Activated CD8-positive, alpha-beta memory T cell treated with anti-CD3 and anti-CD28 coated beads for 1 hour (primary cell): ENCODE measurements at places on chromosomes 3 and 15.

DNA sequence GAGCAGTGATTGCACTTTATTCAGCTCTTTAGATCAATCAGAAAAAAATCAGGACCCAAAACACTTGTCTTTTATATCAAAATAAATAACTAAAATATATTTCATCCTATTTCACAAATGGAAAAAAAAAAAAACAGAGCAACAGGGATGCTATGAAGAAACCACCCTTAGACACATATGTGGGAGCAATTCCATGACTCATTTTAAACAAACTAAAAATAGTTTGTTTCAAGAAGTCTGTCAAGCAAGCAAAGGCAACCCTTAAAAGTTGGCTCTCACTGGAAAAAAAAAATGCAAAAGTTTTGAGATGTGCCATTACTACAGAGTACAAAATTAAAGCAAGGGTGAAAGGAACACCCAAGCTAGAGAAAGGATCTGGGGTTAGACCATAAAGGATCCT is 5.7 kb downstream of the ATP13A3 start:
- no peak for DNase-seq

DNA sequence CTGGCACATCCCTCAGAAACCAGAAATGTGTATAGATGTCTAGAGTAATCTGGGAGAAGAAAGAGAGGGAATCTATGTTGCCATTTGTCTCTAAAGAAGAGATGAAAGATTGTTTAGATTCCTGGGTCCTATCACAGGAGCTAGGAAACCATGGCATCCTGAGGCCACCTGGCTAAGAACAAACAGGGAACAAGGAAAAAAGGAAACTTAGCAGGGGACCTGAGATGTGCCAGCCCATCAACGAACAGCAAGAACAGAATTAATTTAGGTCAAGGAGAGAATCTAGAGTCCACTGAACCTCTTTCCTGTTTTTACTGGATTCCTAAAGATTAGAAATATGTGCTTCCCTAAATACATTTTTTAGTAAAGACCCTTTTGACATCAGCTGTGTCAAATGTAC is 30.3 kb downstream of the IP6K1 start:
- DNase-seq: no peak

DNA sequence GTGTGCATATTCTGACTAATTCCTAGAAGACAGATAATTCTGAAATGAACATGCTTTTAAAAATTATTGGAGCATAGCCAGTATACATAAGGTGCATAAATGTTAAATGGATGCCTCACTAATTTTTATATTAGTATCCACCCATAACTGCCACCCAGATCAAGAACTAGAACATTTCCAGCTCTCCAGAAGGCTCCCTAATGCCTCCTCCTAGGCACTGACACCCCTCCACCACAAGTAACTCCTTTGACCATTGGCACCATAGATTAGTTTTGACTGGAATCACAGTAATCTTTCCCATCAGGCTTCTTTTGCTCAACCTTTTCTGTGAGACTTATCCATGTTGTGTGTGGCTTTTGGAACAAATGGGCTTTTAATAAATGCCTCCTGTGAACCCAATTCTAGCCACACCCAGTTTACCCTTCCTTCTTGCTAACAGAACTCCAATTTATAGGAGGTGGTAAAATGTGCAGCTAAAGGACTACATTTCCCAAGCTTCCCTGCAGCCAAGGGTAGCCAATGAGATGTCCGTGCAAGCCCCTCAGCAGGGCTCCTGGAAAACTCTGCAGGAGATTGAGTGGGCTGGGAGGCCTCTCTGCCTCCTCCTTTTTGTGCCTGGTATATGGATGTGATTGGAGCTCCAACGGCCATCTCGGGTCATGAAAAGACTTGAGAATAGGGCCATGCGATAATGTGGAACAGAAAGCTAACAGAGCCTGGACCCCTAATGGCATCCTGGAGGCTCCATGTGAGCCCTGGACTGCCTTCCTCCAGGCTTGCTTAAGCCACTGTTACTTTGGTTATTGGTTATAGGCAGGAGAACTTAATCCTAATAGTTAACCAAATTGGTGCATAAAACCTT is 322.6 kb upstream of the TLE3 start:
- no peak for DNase-seq

- DNase-seq: no peak
These were observed 76.3 kb upstream of the EPHB3 start for GRCh38 chr3:184485241-184485640.

GRCh38 chr3:70738291-70738681 is 425.8 kb upstream of the MDFIC2 start:
- no peak for DNase-seq

DNA sequence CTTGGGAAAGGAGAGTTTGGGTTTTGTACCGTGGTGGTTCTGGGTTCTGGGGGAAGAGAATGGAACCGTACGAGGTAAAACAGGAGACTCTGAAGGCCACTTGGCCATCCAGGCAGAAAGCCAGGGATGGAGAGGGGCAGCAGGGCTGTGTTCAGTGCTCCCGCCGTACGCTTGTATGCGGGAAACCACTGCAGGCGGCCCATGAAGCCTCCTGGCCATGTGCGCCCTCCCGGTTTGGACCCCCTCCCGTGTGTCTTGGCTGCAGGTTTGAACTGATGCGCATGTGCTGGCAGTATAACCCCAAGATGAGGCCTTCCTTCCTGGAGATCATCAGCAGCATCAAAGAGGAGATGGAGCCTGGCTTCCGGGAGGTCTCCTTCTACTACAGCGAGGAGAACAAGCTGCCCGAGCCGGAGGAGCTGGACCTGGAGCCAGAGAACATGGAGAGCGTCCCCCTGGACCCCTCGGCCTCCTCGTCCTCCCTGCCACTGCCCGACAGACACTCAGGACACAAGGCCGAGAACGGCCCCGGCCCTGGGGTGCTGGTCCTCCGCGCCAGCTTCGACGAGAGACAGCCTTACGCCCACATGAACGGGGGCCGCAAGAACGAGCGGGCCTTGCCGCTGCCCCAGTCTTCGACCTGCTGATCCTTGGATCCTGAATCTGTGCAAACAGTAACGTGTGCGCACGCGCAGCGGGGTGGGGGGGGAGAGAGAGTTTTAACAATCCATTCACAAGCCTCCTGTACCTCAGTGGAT is 50.6 kb downstream of the PGPEP1L start:
- DNase-seq: no peak

GRCh38 chr3:171176244-171176933 is 149.9 kb upstream of the SLC2A2 start:
- DNase-seq: no peak

- no peak for DNase-seq
These were observed 86.3 kb upstream of the ARHGEF26 start for GRCh38 chr3:154034797-154035330.

GRCh38 chr15:31265871-31266711 is 60.5 kb upstream of the KLF13 start:
- peak; percentile 31 for DNase-seq

DNA sequence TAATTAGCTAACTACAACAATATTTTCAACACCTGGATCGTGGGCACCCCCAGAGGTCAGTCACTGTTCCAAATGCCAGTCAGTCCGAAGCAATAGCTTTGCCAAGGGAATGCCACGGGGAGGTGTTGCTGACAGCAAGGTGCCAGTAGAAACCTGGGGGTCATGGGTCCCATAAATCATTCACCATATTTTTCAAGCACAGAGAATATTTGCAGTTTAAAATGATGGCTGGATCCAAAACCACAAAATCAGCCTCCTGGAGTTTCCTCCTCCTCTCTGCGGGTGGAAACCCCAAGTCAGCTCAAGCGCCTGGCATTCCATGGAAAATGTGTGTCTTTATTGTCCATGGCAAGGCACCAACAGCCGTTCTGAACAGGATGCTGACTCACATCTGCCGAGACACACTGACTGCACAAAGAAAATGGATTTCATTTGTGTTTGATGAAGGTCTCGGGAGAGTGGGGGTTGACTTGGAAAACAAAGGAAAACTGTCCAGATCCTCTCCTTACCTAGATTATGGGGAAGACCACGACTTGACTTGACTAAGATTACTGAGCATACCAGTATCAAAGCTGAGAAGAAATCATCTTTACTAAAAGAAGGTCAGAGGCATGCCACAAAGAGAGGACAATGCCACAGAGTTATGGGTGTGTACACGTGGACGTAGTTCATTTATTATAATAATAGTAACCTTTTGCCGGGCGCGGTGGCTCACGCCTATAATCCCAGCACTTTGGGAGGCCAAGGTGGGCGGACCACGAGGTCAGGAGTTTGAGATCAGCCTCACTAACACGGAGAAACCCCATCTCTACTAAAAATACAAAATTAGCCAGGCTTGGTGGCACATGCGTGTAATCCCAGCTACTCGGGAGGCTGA is 26.4 kb downstream of the ANXA2 start:
- DNase-seq: no peak

- no peak for DNase-seq
These were observed 52.2 kb upstream of the HEG1 start for GRCh38 chr3:125107861-125108567.

- DNase-seq: no peak
These were observed 19.9 kb upstream of the AQP9 start for GRCh38 chr15:58118272-58118671.

- DNase-seq: no peak
These were observed 236.4 kb downstream of the LPP start for GRCh38 chr3:188390343-188390718.

GRCh38 chr15:80898040-80898439 is 91.6 kb downstream of the MESD start:
- DNase-seq: no peak

DNA sequence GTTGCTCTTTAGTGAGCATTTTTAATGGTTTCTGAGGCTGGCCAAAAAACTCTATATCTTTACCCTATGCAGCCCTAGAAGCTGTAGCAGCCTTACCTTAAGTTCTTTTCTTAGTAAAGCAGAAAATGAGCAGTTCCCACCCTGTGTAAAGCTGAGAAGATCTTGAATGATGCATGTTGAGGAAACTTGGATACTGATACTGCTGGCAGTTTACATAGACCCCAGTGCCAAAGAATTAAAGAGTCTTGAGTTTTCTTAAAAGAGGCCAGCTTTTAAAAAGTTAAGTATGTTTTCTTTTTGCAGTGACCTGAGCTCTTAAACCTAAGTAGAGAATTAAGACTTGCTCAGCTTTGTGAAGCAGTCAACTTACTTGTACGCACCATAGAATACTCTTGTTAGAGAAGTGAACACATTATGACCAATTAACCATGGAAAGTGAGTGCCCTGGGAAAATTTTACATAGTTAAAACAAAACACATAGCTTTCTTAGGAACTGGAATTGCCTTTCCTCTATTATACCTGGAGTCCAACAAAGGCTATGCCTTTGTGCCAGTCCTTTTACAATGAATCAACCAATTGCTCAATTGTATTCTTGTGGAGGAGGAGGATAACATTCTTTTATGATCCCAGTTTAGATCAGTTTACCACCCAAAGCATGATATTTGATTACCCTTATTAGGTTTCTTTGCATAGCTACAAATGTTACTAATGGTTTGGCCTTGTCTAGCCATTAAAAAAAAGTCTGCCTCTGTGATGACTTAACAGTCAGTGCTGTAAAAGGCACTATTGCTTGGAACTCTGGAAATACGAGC is 28.4 kb downstream of the PLS1 start:
- no peak for DNase-seq

DNA sequence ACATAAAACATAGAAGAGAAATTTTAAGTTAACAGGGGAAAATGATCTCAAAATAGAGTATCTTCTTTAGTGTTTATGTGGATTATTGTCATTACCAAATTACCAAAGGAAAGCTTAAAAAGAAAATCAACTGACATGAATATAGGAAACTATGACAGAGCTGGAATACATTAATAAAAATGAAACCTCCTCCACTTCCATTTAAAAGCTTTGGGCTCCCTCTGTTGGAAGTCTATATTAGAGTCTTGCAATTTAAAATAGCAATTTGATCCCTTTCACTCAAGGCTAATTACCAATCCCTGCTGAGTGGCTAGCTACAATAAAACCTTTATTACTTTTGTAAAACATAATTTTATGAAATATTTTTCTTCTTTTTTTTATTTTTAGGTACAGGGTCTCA is 61.4 kb upstream of the IMPG2 start:
- no peak for DNase-seq

GRCh38 chr3:49803465-49804140 is 542 bp downstream of the INKA1 start:
- DNase-seq: no peak

DNA sequence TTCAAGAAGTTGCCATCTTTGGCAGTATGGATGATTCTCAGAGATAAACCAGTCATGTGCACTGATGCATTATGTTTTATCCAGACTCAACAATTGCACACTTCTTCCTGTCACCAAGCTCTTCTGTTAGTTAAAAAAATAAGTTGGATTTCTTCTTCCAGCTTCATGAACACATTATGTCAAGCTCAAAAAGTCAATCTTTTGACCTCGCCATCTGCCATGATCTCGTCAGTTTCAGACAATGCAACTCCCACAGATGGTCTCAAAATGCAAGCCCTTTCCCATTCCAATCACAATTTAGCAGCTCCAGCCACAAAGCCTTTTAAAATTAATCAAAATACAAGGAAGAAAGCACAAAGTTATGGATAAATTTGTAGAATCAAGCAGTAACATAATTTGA is 42.8 kb downstream of the TFDP2 start:
- no peak for DNase-seq
